Lung microvascular endothelial cell (primary cell): ENCODE measurements at places on chromosomes 1 and 21.

DNA sequence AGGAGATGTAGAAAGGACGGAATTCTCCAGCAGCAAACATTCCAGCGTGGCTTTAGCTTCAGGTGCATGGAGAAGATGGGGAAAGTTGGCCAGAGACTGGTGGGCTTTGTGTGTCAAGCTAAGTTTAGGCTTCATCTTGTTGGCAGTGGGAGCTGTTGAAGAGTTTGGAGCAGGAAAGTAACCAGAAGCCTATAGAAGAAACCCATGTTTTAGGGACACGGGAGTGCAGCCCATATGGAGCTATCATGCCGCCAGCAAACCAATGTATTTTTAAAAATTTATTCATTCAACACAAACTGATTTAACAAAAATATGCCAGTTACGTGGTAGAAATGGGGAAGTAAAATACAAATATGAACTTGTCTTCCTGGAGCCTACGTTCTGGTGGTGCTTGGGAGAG lies 53.7 kb downstream of the ACTL8 start:
- no peak for DNase-seq

DNA sequence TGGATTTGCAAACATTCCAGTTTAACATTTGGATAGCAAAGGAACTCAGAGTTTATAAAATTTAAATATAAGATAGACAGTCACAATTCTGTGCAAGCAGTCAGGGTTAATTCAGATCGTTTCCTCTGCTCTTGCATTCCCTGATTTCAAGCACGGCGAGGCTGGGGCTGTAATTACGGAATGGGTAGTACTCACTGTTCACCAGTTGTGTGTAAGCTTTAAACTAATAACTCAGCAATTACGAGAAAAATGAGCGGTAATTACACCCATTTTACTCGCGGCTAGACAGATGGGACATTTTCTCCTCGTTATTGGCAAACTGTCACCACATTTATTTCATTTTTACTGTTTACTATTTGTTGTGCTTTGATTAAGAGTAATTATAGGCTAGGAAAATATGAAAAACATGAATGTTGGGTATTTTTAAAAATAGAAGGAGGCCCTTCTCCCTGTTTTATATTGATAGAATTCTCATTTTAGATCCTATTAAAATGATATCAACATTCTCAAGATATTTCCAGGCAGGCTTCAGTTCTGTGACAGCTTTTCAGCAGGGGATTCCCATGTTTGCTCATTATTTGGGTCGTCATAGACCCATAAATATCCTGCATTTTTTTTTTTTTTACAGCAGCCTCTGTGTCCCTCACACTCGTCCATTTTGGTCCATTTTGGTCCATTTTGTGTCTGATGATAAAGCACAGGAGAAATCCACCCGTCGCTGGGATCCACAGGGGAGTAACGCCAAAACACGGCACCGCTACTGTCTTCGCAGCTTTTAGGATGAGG lies 208.3 kb downstream of the DSCAM start:
- DNase-seq: no peak

- no peak for DNase-seq
These were observed 37.1 kb downstream of the KIAA0040 start for GRCh38 chr1:175155473-175155856.

DNA sequence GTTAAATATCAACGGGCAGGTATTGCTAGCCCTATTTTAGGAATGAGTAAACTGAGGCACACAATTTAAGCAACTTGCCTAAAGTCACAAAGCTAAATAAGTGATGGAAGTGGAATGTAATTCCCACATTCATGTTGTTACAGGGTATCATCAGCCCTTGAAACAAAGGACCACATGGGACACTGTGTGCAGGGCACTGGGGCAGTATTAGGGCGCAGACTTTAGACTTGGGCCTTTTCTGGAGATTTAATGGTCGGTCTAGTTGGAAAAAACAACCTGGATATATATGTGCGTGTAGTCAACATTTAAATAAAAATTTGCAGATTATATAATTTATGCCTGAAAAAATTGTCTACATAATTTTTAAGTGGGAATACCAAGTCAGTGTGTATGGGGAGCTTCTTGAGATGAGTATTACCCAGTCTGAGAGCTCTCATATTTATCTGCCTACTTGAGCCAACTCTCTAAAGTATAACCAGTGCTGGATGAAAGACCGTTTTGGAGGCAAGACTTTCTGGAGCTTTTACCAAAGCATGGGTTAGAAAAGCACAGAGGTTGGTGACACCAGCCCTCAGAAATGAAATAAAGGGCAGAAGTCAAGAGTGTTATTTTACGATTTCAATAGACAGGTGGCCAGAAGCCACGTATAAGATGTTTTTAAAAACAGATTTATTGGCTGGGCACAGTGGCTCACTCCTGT lies 1.6 kb downstream of the KDM1A start:
- DNase-seq: no peak

DNA sequence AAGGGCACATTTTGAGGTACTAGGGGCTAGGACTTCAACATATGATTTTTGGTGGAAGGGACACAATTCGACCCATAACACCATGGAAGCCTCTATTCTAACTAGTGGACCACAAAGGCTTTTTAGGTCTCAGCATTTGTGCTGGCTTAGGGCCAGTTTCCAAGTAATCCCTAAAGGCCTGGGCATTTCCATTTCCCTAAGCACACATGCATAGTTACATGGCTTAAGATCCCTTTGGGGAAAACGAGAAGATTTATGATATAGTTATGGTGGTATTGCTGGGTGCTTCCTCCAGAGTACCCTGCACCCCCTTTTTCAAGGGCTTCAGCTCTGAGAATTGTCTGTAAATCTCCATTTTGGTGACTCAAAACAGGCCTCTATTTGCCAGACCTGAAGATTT lies 28.2 kb upstream of the TMEM54 start:
- no peak for DNase-seq

DNA sequence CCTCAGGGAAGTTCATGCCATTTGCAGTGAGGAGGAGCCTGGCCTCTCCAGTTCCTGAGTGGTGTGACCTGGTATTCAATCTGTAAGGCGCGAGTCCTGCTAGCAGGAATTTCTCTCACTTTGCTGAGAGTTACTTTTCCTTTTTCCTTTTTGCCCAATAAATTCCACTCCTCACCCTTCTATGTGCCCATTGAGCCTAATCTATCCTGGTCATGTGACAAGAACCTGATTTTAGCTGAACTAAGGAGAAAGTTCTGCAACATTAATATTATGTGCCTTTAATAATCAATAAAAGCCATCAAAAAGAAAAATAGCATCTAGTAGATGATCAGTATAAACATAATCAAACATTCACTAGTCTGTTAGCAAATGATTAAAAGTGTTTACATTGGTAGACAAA lies 136.1 kb upstream of the POGK start:
- DNase-seq: no peak

- no peak for DNase-seq
These were observed 116.0 kb upstream of the CD34 start for GRCh38 chr1:208026880-208027438.

DNA sequence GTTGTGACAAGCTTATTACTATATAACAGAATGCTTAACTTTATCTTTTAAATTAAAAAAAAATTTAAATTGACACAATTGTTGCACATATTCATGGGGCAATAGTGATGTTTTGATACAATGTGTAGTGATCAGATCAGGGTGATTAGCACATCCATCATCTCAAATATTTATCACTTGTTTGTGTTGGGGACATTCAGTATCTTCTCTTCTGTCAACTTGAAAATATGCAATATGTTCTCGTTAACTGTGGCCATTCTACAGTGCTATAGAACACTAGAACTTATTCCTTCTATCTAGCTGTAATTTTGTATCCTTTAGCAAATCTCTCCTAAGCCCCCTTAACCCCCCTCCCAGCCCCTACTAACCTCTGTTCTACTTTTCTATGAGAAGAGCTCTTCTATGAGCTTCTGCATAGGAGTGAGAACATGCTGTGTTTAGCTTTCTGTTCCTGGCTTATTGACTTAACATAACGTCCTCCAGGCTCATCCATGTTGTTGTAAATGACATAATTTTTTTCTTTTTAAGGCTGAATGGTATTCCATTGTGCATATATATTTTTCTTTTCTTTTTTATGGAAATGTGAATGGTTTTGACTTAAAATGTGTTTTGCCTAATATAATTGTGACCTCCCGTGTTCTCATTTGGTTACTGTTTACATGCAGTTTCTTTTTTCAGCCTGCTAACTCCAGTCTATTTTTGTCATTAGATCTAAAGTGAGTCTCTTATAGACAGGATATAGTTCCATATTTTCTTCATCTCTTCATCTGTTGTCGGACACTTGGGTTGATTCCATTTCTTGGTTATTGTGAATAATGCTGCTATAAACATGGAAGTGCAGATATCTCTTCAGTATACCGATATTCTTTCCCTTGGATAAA lies 23.8 kb downstream of the CEP350 start:
- no peak for DNase-seq

GRCh38 chr1:18830596-18830995 lies 28.9 kb downstream of the TAS1R2 start:
- DNase-seq: no peak

DNA sequence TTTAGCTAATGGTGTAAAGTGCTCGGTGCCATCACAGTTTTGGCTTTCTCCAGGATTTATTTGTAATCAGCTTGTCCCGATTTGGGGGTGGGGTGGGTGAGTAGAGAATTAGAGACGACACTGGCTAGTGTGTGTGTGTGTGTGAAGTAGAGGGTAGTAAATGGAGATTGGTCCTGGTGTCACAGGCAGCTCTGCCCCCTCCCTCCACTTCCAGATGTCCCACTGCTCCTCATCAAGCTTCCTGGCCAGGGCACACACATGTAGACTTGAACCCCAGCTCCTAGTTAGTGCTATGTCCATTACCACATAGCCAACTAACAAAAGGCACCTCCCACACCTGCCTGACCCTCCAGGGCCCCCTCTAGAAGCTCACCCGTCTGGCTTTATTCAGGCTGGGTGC lies 3.2 kb downstream of the TRNP1 start:
- DNase-seq: no peak

- no peak for DNase-seq
These were observed 101.5 kb upstream of the RUNX3 start for GRCh38 chr1:25031601-25031965.

GRCh38 chr1:66684353-66684752 lies 67.9 kb upstream of the DYNLT5 start:
- DNase-seq: no peak

GRCh38 chr1:100543640-100544039 lies 5.7 kb downstream of the GPR88 start:
- peak; percentile 4 for DNase-seq

DNA sequence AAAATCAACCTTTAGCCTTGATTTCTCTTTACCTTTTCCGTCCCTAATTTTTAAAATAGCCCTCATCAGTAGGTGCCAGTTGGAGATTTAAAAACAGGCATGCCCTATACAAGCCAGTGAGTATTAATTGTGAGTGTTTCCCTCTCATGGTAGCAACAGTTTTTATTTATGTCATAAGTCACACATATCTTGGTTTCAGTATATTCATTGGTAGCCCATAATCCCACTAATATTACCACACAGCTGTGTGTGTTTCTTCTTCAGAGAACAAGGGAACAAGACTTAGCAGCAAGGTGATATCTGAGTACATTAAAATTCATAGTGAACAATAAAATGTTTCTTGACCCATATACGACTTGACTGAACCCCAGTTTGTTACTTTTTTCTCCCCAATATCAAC lies 68.6 kb upstream of the HSPA13 start:
- DNase-seq: no peak

GRCh38 chr1:110144366-110144765 lies 5.9 kb upstream of the SLC6A17 start:
- no peak for DNase-seq

- no peak for DNase-seq
These were observed 35.0 kb upstream of the SCAF4 start for GRCh38 chr21:31766899-31767298.

DNA sequence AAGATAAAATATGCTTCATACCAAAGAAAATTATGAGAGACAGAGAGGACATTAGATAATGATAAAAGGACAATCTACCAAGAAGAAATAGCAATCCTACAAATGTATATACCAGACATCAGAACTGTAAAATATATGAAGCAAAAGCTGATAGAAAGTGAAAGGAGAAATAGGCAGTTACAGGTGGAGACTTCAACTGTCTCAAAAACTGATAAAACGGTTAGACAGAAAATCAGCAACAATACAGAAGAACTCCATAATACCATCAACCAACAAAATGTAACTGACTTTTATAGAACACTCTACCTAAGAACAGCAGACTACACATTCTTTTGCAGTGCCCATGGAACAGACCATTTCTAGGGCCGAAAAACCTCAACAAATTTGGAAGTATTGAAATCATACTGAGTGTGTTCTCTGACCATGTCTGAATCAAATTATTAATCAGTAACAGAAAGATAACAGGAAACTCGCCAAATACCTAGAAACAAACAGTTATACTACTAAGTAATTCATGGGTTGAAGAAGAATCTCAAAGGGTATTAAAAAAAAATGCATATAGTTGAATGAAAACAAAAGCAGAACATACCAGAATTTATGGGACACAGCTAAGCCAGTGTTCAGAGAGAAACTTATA lies 132.1 kb downstream of the RPS6KC1 start:
- no peak for DNase-seq

GRCh38 chr1:38464071-38464661 lies 395.4 kb downstream of the RRAGC start:
- DNase-seq: no peak

GRCh38 chr1:27487966-27488884 lies 1.7 kb downstream of the WASF2 start:
- DNase-seq: peak; percentile 63

DNA sequence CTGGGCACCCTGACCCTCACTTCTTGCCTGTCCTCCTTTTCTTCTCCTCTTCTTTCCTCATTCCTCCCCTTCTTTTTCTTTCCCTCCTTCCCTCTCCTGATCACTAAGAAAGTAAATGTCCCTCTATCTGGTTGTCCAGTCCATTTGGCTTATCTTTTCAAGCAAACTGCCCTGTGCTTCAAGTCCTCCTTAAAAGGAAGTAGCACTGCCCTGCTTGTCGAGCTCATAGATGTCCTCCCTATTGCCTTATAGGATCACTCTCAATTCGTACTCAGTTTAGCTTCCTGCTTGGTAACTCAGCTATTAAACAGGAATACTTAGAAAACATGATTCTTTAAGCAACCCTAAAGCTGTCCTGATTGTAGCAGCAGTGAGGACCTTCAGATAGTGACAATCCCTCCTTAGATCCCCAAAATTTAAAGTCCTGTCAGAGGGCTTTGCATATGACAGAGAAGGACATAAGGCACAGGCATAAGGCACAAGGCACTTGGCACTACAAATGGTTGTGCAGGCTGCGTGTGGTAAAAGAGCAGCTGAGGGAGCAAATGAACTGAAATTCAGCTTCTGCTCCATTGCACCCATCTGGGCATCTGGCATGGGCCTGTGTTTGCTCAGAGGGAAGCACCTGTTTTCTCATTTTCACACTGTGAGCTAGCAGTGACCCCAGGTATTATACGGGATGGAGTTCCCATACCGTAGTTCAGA lies 26.1 kb upstream of the SLAMF6 start:
- no peak for DNase-seq

GRCh38 chr1:64834734-64835133 lies 89.9 kb downstream of the RAVER2 start:
- no peak for DNase-seq

GRCh38 chr1:151980287-151981177 lies 13.1 kb downstream of the S100A10 start:
- peak; percentile 53 for DNase-seq

- DNase-seq: peak; percentile 48
These were observed 79.7 kb downstream of the NGF start for GRCh38 chr1:115258302-115258866.
